Right forelimb (tissue), 1 donor: ENCODE measurements at places on chromosomes 3 and 15.

DNA sequence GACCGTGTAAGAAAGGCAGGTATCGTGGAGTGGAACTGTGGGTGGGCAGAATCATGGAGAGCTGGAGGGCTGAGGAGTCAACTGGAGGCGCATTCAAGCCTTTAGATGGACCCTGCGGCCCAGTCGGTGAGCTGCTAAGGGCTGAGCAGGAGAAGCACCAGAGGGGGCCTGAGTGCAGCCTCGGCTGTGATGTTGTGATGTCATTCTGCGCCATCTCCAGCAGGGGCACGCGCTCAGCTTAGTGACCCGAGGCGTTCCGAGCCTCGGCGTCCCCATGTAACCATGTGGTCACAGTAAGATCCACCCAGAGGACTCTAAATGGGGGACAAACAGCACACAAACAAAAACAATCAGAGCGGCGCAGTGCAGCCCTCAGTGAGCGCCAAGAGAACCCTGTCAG, 76.8 kb downstream of the VGLL4 start:
- DNase-seq, result no peak

DNA sequence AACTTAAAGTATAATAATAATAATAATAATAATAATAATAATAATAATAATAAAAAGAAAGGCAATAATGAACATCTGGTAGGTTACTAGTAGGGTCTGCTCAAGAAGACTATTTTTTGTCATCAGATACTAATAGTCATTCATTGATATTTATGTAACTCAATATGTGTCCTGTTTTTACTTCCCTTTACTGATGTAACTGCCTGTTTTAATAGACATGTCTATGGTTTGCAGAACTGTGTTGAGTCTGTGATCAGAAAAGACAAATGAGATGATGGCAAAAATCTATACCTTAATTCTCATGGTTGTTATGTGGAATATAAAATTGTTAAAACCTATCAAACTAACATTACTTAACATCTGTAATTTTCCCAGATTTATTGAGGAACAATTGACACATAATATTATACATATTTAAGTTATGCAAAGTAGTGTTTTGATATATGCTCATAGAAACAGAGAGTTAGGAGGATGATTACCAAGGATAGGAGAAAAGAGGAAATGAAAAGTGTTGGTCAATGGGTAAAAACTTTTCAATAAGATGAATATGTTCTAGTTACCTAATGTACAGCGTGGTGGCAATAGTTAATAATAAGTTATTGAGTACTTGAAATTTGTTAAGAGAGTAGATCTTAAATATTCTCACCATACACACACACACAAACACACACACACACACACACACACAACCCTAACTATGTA, 699.4 kb downstream of the ZPLD1 start:
- DNase-seq, result no peak

GRCh38 chr15:95716708-95717107, 613.8 kb upstream of the NR2F2 start:
- DNase-seq, result no peak

DNA sequence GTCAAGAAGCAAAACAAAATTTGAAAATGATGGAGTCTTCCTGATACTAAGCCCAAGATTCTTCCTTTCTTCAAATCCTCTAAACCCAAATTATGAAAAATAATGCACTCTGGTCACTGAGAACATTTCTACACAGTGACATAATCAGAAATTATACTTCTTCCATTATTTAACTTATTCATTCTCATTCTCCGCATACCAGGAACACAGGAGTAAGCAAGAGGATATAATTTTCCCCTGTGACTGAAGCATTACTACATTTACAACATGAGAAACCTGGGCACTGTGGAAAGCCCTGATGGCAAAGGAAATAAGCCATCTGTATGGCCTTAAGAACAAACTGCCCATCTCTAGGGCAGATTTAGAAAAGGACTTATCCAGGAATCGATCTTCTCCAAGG, 47.0 kb downstream of the EXD1 start:
- no peak for DNase-seq

DNA sequence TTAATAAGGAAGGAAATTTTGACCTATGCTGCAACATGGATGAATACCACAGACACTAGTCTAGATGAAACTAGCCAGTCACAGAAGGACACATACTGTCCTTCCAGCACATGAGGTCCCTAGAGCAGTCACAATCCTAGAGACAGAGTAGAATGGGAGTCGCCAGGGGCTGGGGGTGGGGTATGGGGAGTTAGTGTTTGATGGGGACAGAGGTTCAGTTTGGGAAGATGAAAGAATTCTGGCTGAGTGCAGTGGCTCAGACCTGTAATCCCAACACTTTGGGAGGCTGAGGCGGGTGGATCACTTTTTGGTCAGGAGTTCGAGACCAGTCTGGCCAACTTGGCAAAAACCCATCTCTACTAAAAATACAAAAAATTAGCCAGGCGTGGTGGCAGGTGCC, 99.2 kb downstream of the TPRA1 start:
- DNase-seq, result no peak

DNA sequence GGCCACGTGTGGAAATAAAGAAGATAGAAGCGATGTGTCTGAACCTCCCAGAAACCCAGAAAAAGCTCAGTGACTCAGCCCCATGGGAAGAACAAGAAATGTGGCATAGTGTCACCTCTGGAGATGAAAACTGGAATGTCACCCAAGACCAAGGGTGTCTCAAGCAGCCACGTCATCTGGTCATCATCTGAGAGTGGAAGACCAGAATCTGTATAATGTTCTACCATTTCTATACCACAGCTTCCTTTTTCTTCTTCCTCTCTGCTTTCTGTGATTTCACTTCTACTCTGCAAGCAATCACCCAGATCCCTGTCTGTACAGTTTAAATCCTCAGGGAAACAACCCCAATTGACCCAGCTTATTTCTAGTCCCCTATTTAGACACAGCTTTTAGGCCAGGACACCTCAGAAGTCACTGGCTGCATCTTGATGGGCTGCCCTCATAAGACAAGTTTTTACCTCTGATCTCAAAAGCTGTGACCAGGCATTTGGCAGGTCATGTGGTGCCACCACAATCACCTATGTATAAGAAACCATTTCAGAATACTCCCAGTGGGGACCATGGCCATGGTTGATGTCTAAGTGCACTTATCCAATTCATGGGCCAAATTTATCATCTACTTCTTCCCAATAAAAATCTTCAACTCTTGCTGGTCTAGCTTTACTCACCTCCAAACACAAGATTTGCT, 278.5 kb upstream of the UMPS start:
- DNase-seq, result no peak

DNA sequence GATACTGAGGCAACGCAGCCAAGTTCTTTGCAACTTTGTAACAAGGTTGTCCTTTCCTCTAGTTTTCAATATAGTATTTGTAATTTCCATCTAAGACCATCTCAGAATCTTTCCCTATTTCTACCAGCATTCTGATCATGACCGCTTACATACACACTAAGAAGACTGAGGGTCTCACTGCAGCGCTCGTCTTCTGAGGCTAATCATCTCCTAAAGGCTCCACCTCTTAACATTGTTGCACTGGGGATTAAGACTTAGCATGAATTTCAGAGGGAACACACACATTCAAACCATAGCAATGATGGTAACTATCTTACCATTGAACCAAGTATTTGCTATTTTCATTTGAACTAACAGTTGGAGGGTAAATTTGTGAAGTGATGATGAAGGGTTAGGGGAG, 463.3 kb upstream of the CCDC54 start:
- no peak for DNase-seq

- no peak for DNase-seq
Observed at GRCh38 chr3:84223512-84223911, 735.3 kb upstream of the CADM2 start.

GRCh38 chr3:105950881-105951600, 82.2 kb upstream of the CBLB start:
- peak; percentile 55 for DNase-seq

GRCh38 chr15:84108728-84109127, 126.8 kb upstream of the GOLGA6L4 start:
- no peak for DNase-seq

GRCh38 chr15:90545095-90545494, 15.4 kb downstream of the CRTC3 start:
- DNase-seq, result no peak

GRCh38 chr15:63412551-63412950, 30.9 kb upstream of the CA12 start:
- no peak for DNase-seq

GRCh38 chr3:105532251-105532650, 165.5 kb downstream of the ALCAM start:
- no peak for DNase-seq

- no peak for DNase-seq
Observed at GRCh38 chr3:23723930-23724329, 81.8 kb upstream of the UBE2E1 start.

GRCh38 chr3:6697722-6698121, 163.2 kb upstream of the GRM7 start:
- no peak for DNase-seq

GRCh38 chr15:80636675-80637074, 58.4 kb upstream of the ABHD17C start:
- DNase-seq, result no peak

DNA sequence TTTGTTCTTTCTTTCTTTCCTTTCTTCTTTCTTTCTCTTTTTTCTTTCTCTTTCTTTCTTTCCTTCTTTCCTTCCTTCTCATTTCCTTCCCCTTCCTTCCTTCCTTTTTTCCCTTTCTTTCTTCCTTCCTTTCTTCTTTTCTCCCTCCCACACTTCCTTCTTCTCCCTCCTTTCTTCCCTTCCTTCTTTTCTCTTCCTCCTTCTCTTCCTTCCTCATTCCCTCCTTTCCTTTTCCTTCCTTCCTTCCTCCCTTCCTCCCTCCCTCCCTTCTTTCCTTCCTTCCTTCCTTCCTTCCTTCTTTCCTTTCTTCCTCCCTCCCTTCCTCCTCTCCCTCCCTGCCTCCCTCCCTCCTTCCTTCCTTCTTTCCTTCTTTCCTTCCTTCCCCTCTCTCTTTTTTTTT, 755.7 kb upstream of the GRM7 start:
- no peak for DNase-seq

GRCh38 chr3:156670077-156670476, 4.3 kb upstream of the TIPARP start:
- no peak for DNase-seq

DNA sequence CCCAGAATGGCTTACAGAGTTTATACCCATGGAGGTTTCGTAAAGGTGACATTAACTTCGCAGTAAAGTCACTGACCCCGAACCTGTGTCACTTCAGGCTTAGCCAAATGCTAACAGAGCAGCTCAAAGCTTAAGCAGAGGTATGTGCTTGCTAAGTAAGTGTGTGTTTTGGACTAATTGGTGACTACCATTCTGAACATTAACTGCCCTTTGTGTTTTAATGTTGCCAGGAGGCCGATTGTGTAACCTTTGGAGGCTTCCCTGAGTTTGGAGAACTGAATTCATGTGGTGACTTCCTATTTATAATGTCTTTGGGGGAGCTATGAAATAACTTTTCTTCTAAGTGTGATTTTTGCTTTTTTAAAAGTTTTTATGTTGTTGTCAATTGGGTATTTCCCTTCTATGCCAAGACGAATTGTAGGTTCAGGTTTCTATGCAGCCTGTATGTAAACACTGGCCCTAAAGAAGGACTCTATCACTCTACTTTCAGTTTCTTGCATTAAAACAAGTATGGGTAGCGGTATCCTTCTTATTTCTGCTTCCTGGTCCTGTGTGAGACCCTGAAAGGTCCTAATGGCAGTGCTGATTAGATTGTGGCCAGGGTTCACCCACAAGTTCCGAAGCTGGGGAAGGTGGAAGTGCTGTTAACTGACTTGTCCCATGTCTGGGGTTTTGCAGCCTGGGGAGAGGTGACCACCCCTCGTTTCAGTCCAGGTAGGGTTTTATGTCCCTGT, 86.3 kb downstream of the IGF1R start:
- no peak for DNase-seq

DNA sequence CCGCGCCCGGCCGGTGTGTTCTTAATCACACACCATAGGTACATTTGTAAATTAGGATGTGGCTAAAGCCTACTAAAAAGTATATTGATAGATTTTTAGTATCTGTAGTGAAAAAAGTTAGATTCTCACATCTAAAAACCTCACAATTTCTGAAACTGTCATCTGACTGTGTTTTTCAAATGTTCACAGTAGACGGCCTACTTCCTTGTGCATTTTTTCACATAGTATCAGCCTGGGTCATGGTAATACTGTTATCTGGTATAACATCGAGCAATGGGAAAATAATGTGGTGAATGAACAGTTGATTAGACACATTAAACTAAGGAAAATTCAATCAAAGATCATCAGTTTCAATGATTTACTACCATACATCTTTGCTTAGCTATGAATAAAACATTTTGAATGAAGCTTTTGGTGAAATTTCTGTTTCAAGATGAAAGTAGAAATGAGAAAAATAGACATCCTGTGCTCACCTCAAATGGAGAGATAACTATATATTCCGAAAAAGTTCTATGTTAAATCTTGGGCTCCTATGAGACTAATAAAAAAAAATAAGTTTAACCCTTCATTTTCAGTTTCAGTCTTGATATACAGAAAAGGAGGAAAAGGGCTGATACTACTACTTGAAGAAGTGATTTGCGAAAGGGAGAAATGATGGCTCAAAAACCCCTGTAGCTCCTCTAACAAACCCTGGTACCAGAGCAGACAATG, 262.7 kb downstream of the ZBTB20 start:
- DNase-seq, result no peak

DNA sequence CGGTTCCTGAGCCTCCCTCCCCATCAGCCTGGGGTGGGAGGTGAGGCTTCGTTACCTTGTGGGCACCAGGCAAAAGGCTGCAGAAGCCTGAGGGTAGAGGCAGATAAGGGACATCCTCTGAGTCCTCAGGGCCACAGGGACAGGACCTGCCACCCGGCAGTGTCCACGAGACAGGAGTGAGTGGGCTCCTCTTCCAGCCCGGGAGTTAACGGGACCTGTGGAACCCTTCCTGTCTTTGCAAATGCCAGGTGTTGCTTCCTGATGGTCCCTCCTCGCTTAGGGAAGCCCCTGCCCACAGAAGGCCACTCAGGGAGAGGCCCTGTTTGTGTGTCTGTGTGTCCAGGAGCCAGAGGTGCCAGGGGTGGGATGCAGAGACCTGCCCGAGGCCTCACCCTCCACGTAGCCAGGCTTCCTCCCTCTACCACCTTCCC, 111.1 kb upstream of the ALDH1A3 start:
- DNase-seq, result peak; percentile 33

DNA sequence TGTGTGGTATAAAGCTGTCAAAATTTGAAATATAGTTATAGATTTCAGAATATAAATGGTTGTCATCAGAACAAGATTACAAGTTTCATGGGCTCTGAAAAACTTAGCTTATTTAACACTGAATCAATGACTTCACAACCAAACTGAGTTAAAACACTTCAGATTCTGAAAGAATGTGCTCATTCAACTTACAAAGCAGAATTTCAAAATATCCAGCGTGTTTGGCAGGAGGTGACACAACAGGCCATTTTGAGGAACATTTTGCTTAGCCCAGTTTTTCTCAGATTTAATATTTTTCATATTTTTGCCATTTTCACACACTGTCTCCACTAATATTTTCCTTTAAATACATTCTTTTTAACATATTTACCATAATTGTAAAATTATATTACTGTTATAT, 781.1 kb downstream of the TUSC7 start:
- DNase-seq, result no peak

GRCh38 chr3:142628801-142629200, 32.6 kb downstream of the PLS1 start:
- no peak for DNase-seq
